ENCODE measurements at places on chromosomes 7 and 10.

DNA sequence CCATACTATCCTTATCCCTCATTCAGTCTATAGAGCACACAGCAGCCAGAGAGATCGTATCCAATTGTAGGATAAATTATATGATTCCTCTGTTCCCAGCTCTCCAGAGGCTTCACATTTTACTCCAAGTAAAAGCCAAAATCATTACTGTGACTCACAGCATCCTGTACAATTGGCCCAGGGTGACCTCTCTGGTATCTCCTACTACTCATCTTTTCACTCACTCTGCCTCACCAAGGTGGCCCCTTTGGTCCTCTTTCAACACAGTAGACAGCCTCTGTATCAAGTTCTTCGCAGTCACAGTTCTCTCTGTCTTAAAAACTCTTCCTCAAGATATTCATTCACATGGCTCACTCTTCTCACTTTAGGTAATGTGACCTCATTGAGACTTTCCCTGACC is 72.6 kb upstream of the LSM8 start:
- DNase-seq = no peak

GRCh38 chr7:34061149-34061548 is 155.8 kb downstream of the BMPER start:
- no peak for DNase-seq

- DNase-seq = no peak
Observed at GRCh38 chr10:8468477-8468876, 414.0 kb downstream of the GATA3 start.

DNA sequence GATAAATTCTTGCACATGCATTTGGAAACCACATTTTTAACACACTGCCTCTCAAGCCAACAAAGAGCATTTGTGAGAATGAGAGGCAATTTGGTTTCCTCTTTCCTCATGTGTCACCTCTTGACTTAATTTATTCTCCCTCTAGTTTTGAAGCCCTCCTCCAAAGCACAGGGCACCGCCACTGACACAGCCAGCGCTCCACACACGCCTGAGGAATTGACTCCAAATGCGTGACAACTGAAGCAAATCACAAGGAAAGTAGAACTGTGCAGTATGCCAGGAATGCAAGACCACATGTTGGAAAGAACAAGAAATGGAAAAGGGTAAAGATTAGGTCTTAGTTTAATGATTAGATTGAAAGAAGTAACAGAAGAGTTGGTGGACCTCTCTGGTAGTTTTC is 173.3 kb downstream of the LSM5 start:
- DNase-seq = no peak

- no peak for DNase-seq
Observed at GRCh38 chr7:21071561-21072501, 285.1 kb upstream of the SP8 start.

- DNase-seq = no peak
Observed at GRCh38 chr10:34650156-34650555, 164.9 kb downstream of the PARD3 start.

DNA sequence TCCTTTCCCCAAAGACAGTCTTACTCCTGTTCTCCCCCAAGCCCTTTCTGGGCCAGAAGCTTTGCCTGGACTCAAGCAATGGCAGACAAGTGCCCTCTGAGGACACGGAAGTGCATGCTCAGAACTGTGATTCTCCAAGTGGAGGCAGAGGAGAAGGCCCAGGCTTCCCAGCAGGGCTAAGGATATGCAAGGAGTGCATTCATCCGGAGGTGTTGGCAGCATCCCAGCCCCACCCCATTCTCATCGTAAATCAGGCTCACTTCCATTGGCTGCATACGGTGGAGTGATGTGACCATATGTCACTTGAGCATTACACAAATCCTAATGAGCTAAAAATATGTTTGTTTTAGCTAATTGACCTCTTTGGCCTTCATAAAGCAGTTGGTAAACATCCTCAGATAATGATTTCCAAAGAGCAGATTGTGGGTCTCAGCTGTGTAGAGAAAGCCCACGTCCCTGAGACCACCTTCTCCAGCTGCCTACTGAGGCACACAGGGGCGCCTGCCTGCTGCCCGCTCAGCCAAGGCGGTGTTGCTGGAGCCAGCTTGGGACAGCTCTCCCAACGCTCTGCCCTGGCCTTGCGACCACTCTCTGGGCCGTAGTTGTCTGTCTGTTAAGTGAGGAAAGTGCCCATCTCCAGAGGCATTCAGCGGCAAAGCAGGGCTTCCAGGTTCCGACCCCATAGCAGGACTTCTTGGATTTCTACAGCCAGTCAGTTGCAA is 1.4 kb upstream of the RBP3 start:
- DNase-seq = no peak

- DNase-seq = no peak
Observed at GRCh38 chr10:131875501-131875900, 25.3 kb upstream of the PPP2R2D start.

GRCh38 chr10:72027498-72027897 is 60.9 kb downstream of the SPOCK2 start:
- DNase-seq = no peak

DNA sequence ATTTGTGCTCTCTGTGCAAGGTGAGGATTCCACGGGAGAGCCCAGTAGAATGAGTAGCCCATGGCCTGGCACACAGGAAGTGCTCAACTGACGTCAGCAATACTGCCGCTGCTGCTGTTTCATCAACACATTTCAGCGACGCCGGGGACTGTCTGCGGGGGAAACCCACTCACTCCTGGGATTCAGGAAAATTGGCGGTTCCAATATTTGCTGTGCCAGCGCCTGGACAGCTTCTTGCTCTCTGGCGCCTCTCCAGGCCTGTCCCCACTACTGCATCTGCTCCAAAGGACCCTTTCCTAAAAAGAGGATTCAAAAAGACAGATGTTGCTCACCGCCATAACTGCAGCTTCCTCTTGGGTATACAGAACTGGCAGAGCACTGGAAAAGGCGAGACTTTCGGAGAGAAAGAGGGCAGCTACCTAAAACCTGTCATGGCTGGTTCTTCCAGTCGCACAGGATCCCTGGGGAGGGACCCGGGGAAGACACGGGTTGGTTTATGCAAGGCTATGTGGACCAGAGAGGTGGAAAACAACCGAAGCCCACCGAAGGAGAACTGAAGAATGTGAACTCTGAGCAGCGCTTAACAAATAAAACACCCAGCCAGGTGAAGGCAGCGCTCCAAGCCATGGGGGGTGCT is 39.7 kb upstream of the ENO4 start:
- no peak for DNase-seq

- no peak for DNase-seq
Observed at GRCh38 chr7:149225106-149225505, 14.3 kb upstream of the ZNF212 start.
